ENCODE measurements at places on chromosomes 6 and 20.

- no peak for DNase-seq
Measured at GRCh38 chr6:44664716-44665115, 277.2 kb downstream of the CDC5L start.

- no peak for DNase-seq
Measured at GRCh38 chr20:20084296-20084752, 32.0 kb downstream of the CFAP61 start.

DNA sequence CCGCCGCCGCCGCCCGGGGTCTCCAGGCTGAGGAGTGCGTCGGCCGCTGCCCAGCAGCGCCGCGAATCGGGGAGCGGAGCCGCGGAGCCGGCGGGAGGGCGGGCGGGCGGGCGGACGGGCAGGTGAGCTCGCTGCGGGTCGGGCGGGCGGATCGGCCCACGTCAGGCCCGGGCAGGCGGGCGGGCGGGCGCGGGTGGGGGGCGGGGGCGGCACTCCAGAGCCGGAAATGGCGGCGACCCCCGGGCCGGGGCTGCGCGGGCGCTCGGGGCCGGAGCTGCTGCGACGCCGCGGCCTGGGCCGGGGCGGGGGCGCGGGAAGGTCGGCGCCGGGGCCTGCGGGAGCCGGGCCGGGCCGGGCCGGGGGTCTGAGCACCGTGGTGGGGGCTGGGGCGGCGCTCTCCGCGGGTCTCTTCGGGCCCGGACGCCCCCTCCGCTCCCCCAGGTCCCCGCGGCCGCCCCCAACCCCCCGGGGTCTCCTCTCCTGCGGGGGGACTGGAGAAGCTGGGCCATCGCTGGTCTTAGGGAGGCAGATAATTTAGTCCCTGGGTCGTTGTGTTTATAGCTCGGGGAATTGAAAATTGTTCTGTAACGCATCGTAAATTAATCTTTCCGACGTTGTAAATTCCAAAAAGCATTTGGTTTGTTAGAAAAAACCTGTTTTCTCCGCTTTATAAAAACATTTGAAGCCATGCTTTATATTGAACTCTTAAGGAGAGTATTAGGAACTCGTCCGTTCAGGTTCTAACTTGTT, 451 bp downstream of the DNAJC5 start:
- DNase-seq, result no peak

DNA sequence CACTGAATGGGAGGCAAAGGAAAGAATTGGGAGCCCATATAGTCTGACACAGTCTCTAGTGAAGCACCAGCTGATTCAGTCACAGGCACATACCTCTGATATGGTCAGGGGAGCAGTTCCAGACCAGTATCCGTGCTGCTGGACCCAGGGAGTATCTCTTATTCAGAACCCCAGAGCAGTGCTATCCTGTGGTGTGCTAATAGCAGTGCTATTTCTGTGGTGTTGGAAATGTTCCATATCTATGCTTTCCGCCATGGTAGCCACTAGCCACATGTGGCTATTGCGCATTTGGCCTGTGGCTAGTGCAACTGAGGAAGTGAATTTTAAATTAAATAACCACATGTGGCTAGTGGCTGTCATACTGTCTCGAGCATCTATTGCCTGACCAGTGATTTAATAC, 11.0 kb downstream of the SCUBE3 start:
- no peak for DNase-seq

Measured in T-helper 2 cell (primary cell).